Mesenchymal stem cell (in vitro differentiated cells and primary cell): ENCODE measurements at places on chromosomes 7 and 10.

DNA sequence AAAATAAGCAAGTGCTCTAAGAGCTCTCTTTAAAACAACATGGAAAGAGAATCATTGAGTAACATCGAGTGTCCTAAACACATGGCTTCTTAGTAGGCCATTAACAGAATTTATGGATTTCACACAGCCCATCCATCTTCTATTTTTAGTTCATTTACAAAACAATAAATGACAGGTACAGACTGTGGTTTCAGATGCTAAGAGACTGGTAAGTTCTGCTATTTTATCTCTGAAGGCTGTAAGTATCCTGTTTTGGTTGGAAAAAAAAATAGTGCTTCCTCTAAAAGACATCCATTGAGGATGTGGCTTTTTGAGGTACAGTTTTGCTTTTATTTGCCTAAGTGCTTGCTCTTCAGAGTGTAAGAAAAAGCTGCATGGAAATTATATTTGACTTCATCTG, 27.4 kb upstream of the GNAI1 start:
- no peak overlapping the region for H3K4me3 ChIP-seq
- DNase-seq: peak; percentile 70
- no peaks in the 10 kb centered on the region for H3K36me3 ChIP-seq
- no peak overlapping the region for H3K27ac ChIP-seq
- H3K4me1 ChIP-seq: peaks cover 3% of the 10 kb centered on the region

DNA sequence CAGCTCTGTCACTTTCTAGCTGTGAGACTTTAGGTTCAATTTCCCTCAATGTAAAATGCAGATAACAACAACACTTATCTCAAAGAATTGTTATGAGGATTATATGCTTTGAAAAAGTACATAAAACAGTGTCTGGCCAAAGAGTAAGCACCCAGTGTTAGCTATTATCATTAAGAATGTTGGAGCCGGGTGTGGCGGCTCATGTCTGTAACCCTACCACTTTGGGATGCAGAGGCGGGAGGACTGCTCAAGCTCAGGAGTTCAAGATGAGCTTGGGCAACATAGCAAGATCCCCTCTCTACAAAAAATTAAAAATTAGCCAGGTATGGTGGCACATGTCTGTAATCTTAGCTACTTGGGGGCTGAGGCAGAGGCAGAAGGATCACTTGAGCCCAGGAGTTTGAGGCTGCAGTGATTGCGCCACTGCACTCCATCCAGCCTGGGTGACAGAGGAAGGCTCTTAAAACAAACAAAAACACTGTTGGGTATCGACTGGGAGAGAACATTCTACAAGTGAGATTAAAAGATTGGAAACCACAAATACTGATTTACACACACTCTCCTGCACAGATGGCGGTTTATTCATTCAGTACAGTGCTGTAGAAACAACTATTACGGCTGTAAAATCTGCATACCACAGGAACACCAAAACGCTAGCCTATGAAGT, 107.3 kb downstream of the PROSER2 start:
- peak; percentile 54 for DNase-seq
- no peak overlapping the region for H3K4me3 ChIP-seq
- peaks cover 39% of the 10 kb centered on the region for H3K36me3 ChIP-seq

GRCh38 chr10:110979611-110980010, 60.2 kb downstream of the SHOC2 start:
- H3K36me3 ChIP-seq: peaks cover 34% of the 10 kb centered on the region
- no peak for DNase-seq
- no peaks in the 10 kb centered on the region for H3K4me1 ChIP-seq
- H3K27me3 ChIP-seq: no peaks in the 10 kb centered on the region
- H3K27ac ChIP-seq: no peak overlapping the region
- no peak overlapping the region for H3K4me3 ChIP-seq

DNA sequence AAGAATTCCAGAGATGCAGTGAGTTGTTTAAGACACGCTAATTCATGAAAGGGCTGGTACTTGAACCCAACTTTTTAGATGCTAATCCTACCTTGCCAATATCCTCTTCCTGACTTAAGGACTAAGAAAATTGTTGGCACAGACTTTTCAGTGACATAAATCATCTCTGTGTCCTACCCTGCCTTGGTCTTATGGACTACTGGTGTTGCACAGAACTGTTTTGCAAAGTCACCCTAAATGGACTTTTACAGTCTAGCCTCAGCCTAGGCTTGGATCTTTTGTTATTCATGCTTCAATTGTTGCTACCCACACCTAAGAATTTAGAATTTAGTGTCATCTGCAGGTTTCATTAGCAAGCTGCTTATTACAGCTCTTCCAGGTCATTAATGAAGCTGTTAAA, 112.7 kb downstream of the SORCS1 start:
- no peaks in the 10 kb centered on the region for H3K36me3 ChIP-seq
- H3K4me1 ChIP-seq: no peaks in the 10 kb centered on the region
- no peak overlapping the region for H3K27ac ChIP-seq
- H3K27me3 ChIP-seq: no peaks in the 10 kb centered on the region
- no peak for DNase-seq

GRCh38 chr7:36305226-36305625, 84.4 kb upstream of the ANLN start:
- peaks cover 25% of the 10 kb centered on the region for H3K4me1 ChIP-seq
- H3K27ac ChIP-seq: no peak overlapping the region
- DNase-seq: no peak
- H3K36me3 ChIP-seq: no peaks in the 10 kb centered on the region
- no peak overlapping the region for H3K4me3 ChIP-seq

DNA sequence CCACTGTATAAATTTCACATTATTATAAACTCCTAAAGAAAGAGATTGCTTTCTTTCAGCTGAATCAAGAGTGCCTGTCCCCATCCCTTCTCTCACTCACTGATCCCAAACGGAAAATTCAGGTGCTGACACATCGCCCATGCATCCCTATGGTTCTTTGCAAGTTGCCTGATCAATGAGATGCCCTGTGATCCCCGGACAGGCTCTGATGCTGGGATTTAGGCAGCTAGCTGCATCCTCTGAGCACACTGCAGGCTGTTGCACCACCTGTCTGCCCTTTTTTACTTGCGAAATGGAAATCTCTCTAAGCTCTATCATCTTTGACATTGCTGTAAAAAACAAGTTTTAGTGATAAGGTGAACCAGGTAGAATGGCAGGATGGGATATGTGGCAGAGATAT, 456.5 kb downstream of the GATA3 start:
- no peak overlapping the region for H3K27ac ChIP-seq
- H3K4me3 ChIP-seq: no peak overlapping the region
- no peaks in the 10 kb centered on the region for H3K36me3 ChIP-seq
- no peaks in the 10 kb centered on the region for H3K27me3 ChIP-seq

DNA sequence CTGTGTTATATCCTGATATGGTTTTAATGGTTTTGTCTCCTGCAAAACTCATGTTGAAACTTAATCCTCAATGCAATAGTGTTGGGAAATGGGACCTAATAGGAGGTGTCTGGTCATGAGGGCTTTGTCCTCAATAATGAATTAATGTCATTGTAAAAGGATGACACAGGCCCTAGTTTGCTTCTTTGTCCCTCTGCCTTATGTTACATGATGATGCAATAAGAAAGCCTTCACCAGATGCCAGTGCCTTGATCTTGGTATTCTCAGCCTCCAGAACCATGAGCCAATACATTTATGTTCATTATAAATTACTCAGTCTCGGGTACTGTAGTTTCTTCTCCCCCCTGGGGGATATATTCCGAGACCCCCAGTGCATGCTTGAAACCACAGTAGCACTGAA, 1247.4 kb upstream of the SORCS1 start:
- H3K27me3 ChIP-seq: no peaks in the 10 kb centered on the region
- no peaks in the 10 kb centered on the region for H3K4me1 ChIP-seq
- DNase-seq: no peak
- no peak overlapping the region for H3K27ac ChIP-seq
- H3K36me3 ChIP-seq: no peaks in the 10 kb centered on the region

DNA sequence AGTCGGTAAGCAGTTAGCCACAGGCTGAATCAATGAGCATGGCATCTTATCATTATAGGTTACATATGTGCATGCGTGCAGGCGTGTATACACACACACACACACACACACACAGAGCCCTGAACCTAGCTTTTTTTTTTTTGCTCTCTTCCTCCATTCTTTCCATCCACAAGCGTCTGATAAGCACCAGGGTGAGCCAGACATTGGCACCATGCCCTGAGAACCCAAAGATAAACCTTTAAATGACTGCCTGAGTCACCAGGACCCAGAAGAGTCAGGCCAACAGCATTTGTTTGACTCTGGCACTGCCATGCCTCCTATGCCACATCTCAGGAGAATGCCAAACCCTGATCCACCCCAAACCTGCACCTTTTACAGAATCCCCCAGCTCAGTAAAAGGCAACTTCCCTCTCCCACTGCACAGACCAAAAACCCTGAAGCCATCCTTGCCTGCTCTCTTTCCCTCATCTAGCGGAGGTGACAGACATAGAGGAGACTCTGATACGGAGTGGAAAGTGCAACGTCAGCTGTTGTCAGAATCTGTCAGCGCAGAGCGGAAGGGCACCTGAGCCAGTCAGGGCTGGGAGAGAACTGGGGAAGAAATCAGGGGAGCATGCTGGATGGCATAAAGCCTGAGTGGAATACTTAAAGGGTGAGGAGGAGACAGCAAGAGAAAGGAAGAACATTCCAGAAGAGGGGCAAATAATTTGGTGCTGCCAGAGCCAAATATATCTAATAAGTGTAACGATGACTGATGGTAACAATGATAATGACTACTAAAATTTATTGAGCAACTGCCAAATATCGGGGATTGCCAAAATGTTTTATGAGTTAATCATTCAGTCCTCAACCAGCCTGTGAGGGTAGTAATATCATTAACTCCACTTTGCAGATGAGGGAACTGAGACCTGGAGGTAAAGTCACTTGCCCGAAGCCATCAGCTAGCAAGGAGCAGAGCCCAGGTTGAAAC, 3.2 kb downstream of the PARP12 start:
- no peak overlapping the region for H3K4me3 ChIP-seq
- H3K27me3 ChIP-seq: no peaks in the 10 kb centered on the region
- peak; percentile 89 for DNase-seq

GRCh38 chr7:51356849-51357516, 40.4 kb upstream of the COBL start:
- DNase-seq: no peak
- no peaks in the 10 kb centered on the region for H3K36me3 ChIP-seq
- H3K27ac ChIP-seq: no peak overlapping the region
- no peaks in the 10 kb centered on the region for H3K4me1 ChIP-seq
- H3K27me3 ChIP-seq: peaks cover 25% of the 10 kb centered on the region

- H3K4me3 ChIP-seq: no peak overlapping the region
- DNase-seq: no peak
- no peaks in the 10 kb centered on the region for H3K4me1 ChIP-seq
- H3K36me3 ChIP-seq: peaks cover 20% of the 10 kb centered on the region
- no peak overlapping the region for H3K27ac ChIP-seq
Observed at GRCh38 chr7:111821046-111821445, 258.8 kb upstream of the IMMP2L start.

DNA sequence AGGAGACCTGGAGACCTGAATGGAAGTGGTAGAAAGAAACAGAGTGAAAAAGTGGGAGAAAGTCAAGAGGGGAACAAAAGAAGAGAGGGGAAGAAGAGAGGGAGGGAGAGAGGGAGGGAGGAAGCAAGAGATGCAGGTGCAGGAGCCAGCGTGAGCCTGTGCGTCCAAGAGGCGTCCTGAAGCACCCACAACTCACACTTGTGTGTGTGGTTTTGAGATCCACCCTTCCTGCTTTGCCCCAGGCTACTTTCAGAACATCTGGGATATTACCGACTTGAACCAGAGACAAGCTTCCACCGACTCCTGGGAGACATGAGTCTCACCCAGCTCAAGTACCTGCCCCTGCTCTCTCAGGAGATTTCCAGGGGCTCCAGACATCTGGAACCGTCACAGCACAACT, 9.8 kb downstream of the AFAP1L2 start:
- H3K4me1 ChIP-seq: peaks cover 10% of the 10 kb centered on the region
- DNase-seq: no peak
- no peak overlapping the region for H3K27ac ChIP-seq
- H3K36me3 ChIP-seq: no peaks in the 10 kb centered on the region

GRCh38 chr7:1624999-1625927, 44.8 kb upstream of the ELFN1 start:
- no peaks in the 10 kb centered on the region for H3K36me3 ChIP-seq
- H3K27ac ChIP-seq: no peak overlapping the region
- no peak overlapping the region for H3K4me3 ChIP-seq
- peaks cover 48% of the 10 kb centered on the region for H3K27me3 ChIP-seq
- no peaks in the 10 kb centered on the region for H3K4me1 ChIP-seq
- DNase-seq: no peak

GRCh38 chr7:127817466-127817865, 165.5 kb downstream of the SND1 start:
- no peaks in the 10 kb centered on the region for H3K27me3 ChIP-seq
- H3K36me3 ChIP-seq: peaks cover 3% of the 10 kb centered on the region
- no peak overlapping the region for H3K4me3 ChIP-seq
- no peak for DNase-seq
- no peak overlapping the region for H3K27ac ChIP-seq
- peaks cover 13% of the 10 kb centered on the region for H3K4me1 ChIP-seq

- H3K27me3 ChIP-seq: peaks cover 3% of the 10 kb centered on the region
- H3K4me3 ChIP-seq: no peak overlapping the region
- no peaks in the 10 kb centered on the region for H3K4me1 ChIP-seq
- H3K36me3 ChIP-seq: no peaks in the 10 kb centered on the region
- no peak for DNase-seq
- no peak overlapping the region for H3K27ac ChIP-seq
Observed at GRCh38 chr7:4470246-4470645, 211.8 kb upstream of the FOXK1 start.

DNA sequence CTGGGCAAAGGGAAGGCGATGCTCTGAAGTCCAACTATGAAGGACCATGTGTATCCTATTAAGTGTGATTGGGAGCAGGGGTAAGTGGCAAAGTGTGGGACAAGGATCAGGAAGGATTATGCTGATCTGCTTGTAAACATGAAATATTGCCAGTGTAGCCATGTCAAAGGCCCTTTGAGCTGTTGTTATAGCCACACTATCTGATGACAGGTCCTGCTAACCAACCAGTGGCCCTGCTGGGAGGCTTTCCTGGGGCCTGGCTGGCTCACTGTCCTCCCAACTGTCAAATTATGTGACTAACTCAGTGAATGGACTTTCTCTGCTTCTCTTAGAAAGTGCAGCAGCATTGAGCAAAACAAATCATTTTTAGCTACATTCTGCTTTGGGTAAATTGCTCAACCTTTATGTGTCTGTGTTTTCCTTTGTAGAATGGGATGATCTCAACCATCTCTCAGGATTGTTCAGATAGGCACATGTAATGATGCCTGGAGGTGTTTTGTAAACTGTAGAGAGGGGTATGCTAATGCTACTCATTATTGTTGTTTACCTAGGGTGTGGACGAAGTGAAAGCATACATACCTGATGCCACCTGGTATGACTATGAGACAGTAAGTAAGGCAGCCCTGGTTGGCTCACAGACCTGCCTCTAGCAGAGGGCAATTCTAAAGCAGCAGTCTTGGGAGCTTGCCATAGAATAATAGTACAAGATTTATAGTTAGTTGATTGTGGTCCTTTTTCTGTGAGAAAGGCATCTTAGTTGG, 47.4 kb downstream of the MGAM2 start:
- no peak overlapping the region for H3K4me3 ChIP-seq
- no peaks in the 10 kb centered on the region for H3K36me3 ChIP-seq
- no peaks in the 10 kb centered on the region for H3K27me3 ChIP-seq
- no peak overlapping the region for H3K27ac ChIP-seq
- no peaks in the 10 kb centered on the region for H3K4me1 ChIP-seq

- peak overlapping the region; percentile 81 for H3K4me3 ChIP-seq
- peaks cover 9% of the 10 kb centered on the region for H3K4me1 ChIP-seq
- H3K27me3 ChIP-seq: no peaks in the 10 kb centered on the region
- peaks cover 39% of the 10 kb centered on the region for H3K36me3 ChIP-seq
- DNase-seq: peak; percentile 43
Observed at GRCh38 chr10:21535494-21535965, 1.5 kb downstream of the MLLT10 start.

- H3K27ac ChIP-seq: no peak overlapping the region
- H3K4me1 ChIP-seq: peaks cover 2% of the 10 kb centered on the region
- no peak for DNase-seq
- H3K4me3 ChIP-seq: no peak overlapping the region
- H3K36me3 ChIP-seq: peaks cover 4% of the 10 kb centered on the region
Observed at GRCh38 chr7:140053812-140054539, 8.8 kb downstream of the PARP12 start.
